ENCODE measurements at places on chromosomes 11 and 22. TPM values are rescaled to one million over a fixed set of nuclear protein-coding genes. Genes with fewer than 3 reads are reported as not detected.

HPX gene
- 4.6 TPM for total RNA-seq

SYCE3 gene
- not detected for total RNA-seq

LDHAL6A gene
- not detected for total RNA-seq

PGR gene
- 2.2 TPM for total RNA-seq

VWCE gene
- total RNA-seq, result 2.2 TPM

IGSF9B gene
- total RNA-seq, result 5.6 TPM

CCDC73 gene
- total RNA-seq, result not detected
